ENCODE measurements at places on chromosomes 12 and 14.

- no peak for DNase-seq
Measured at GRCh38 chr14:76194327-76194726, 42.6 kb downstream of the GPATCH2L start.

GRCh38 chr14:79279645-79280597 lies 931.4 kb downstream of the DIO2 start:
- no peak for DNase-seq

DNA sequence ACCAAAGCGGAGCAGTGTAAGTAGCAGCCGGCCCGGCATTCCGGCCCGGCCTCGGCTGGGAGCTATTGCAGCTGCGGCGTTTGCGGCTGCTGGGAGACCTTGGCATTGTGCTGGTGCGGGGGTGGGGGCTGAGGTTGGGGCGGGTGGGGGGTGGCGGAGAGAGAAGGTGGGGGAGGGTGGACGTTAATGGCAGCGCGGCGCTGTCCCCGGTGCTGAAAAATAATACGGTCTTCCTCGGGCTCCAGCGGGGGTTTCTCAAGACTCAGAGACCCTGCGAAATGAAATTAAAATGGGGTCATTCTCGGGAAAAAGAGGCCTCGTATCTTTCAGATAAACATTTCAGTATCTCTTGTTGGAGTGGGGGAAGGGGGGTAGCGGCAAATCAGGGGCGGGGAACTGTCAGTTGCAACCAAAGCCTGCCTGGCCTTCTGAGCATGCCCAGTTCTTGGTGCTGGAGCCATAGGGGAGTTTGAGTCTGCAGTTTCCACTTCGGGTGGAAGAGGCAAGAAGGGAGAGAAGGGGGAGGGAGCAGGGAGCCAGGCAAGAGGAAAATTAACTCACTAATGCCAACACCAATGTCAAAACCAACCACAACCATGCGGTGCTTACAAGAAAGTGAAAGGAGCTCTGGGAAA lies 414 bp downstream of the UNC79 start:
- DNase-seq, result no peak

DNA sequence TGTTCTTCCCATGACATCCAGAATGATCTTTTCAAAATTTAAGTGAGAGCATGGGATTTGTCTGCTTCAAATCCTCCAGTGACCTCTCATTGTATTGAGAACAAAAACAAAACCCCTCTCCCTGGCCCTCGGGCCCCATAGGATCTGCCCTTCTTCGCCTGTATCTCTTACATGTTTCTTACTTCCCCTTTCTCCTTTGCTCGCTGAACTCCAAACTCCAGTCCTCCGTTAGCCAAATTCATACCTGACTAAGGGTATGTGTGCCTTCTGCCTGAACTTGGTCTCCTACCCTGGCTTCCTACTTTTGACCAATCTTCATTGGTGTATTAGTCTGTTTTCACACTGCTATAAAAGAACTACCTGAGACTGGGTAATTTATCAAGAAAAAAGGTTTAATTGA lies 13.2 kb upstream of the TSPAN11 start:
- no peak for DNase-seq

DNA sequence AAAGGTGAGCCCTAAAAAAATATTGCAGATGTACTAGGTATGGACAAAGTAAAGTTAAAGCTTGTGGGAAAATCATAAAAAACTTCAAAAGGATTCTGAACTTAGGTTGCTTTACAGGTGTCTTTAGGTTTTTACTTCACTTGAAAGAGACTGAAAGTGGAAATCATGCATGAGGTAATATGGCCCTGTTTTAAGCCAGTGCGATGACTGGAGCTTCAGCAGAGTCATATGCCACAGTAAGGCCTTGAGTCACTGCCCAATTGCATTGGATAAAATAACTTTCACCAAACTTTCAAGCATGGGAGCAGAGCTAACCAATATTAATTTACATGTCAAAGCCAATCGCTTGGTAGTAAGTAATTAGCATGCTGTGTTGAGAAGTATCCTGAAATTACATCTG lies 63.9 kb upstream of the TMEM260 start:
- DNase-seq, result no peak

DNA sequence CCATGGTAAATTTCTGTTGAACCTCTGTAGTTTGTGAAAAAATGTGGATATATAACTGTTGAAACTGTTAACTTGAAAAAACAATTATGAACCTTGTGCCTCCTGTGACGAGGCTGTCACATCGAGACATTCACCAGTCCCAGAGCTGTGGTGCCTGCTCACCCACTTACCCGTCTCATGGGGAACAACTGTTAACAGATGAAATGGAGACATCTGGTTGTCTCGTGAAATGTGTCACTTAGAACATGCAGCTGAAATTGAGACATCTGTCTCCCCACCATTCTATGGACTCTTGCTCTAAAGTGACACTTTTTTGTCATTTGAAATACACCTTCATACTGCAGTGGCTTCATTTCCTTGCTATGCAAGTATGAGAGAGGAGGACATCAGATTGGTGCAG lies 240.6 kb downstream of the GXYLT1 start:
- no peak for DNase-seq

DNA sequence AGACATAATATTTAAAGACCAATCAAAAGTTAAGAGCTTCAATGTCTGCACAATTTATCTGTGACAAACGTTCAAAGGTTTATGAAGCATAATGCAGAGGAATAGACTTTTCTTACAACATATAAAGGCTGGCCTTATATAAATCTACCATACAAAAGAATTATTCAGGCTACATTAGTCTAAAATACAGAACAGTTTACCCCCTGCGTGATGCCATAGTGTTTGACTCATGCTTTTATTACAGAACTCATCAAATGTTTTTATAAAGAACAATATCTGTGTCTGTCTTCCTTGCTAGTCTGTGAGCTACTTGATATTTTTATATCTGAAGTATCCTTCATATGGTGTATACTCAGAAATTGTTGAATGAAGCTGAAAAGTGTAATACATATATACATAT lies 1084.5 kb upstream of the FLRT2 start:
- no peak for DNase-seq

DNA sequence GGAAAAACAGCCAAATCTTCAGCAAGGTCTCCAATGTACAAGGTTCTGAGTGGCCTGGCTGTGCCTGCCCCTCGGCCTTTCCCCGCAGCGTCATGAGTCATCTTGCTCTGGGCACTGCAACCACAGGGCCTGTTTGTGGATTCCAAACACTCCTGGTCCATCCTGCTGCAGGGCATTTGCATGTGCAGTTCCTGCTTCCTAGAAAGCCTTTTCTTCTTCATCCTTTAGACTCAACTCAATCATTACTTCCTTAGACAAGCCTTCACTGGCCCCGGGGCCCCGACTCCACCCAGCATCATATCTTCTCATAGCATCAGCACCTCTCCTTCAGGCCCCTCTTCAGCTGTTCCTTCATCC lies 101.8 kb upstream of the EGLN3 start:
- no peak for DNase-seq

DNA sequence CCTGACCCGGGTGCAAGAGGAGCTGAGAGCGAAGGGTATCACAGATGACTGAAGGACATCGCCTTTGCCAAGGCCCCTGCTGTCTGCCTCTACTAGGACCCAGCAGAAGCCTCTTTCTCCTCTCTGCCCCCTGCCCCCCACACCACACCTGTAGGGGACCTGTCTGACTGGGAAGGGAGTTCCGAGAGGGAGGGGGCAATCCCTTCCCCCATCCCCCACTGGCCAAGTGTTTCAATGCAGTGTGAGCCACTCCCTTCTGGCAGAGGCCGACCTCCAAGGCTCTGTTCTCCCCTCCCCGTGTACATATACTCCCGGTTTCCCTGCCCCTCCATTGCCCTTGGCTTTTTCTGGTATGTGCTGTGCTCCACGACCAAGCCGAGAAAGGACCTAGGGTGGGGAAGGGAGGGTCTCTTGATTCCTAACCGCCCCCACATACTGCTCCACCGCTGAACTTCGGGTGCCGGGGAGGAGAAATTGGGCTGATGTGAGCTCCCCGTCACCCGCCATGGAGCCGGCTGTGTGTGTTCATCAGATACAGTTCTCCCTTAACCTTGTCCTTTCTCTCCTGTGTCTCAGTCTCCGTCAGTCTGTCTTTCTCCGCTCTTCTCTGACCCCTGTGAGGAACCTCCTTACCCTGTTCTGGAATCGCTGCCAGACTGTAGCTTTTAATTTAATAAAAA lies 2.0 kb upstream of the ARHGEF25 start:
- peak; percentile 16 for DNase-seq

DNA sequence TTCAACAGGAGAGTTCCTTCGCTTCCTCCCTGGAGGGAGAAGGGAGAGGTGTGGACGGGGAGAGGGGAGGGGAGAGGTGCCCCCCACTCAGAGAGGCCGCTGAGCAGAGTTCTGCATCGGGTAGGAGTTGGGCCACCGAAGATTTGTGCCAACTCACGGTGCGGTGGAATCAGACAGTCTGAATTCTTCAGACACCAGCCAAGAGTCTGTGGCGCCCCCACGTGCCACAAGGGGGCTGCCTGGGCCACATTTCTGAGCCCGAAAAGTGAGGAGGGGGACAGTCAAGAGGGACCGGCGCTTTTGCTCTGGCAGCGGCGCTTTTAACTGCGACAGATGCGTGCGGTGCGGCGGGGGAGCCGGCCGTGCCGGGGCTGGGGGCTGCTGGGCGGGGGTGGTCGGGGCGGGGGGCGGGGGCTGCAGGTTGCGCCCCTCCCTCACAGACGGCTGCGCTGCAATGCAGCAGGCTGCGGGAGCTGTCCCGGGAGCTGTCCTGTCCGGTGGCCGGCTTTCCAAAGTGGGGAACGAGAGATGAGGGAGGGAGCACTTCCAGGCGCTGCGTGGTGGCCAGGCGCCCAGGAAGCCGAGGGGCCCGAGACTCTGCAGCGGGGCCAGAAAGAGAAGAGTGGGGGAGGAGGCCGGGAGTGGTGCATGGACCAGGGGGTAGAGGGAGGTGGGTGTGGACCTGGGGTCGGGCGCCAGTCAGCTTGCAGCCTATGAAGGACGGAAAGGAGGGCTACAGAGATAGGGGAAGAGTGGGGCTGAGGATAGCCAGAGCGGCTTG lies 975 bp upstream of the RTL1 start:
- DNase-seq, result peak; percentile 4

DNA sequence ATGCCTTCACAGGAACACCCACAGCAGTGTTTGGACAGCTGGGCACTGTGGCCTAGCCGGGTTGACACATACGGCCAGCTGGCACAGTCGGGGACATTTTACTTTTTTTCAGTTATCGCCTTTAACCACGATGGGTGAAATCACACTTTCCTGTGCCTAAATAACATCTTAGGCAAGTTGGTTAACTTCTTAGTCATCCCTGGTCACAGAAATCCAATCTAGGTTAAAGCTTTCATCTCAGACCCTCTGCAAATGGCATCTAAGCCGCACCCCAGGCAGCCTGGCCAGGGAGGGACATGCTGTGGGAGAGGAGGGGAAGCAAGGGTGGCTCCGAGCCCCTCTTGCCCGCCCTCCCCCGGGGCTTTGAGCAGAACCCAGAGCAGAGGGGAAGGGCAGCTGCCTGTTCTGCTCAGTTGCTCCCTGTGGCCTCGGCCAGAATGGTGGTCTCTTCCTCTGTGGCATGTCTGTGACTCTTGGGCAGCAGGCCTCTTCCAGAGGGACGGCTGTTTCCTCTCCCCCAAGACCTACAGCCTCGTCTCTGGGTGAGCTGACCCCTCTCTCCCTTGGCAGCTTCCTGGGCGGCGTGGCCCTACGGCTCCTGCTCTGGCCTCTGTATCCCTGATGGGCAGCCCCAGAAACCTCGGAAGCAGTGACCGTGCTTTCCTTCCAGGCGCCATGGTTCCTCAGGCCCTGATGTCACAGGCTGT lies 85.4 kb upstream of the DYNC1H1 start:
- DNase-seq, result peak; percentile 51
